ENCODE measurements at places on chromosomes 7 and 10.
A peak's percentile ranks its signal among the peaks of the same experiment; 100 is the strongest.

- no peak for DNase-seq
Observed at GRCh38 chr10:75304313-75304712, 68.6 kb upstream of the COMTD1 start.

DNA sequence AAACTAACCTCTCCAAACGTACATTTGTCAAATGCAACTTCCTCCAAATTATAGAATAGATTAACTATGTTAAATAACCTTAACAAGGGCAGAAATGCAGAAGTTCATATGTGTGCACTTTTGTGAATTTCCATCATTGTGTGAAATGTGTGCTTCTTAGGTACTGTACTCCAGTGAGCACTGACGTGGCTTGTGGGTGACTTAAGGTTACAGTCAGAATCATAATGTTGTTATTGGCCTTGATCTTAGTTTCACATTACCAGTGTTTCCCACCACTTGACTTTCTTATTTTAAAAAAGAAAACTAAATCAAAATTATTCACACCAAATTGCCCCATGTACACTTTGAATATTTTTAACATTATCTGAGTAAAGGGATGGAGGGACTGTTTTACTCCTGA is 155.1 kb upstream of the FZD8 start:
- no peak for DNase-seq

DNA sequence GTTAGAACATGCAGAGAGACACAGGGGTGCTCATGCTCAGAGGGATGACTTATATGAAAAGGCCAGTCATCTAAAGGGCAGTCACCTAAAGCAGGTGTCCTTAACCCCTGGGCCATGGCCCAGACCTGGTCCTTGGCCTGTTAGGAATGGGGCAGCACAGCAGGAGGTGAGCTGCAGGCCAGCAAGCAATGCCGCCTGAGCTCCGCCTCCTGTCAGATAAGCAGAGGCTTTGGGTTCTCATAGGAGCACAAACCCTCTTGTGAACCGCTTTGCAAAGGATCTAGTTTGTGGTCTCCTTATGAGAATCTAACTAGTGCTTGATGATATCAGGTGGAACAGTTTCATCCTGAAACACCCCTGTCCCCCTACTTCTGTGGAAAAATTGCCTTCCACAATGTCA is 14.5 kb downstream of the ANKRD7 start:
- no peak for DNase-seq

- DNase-seq = no peak
Observed at GRCh38 chr10:79020605-79021004, 48.2 kb upstream of the ZMIZ1 start.

DNA sequence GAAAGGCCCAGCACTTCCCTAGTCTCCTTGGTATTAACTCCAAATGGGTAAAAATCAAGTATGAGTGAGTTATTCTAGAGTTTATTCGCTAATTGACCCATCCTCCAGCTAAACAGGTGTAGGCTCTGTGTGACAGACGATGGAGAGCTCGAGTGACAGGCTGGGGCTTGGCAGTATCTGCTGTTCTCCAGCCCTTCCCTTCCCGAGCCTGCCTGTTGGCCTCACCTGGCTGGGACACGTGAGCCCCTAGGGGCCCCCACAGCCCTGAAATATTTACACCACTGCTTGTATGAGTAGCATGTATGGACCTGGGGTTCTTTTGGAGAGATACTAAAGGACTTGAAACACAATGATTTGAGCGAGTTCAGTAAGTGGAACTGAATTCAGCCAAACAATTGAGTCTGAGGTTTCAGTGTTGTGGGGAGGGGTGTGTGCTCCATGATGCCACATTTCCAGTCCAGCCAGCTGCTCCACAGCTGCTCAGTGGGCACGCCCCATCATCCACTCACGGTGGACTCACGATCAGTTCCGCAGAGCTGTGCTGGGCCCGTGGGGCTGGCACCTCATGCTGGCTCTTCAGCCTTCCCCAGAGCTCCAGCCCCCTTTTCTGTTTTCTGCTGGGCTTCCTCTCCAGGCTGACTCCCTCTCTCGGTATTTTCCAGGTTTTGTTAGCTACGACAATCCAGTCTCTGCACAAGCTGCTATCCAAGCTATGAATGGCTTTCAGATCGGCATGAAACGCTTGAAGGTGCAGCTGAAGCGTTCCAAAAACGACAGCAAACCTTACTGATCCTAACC is 283.0 kb downstream of the USP6NL start:
- peak; percentile 23 for DNase-seq

DNA sequence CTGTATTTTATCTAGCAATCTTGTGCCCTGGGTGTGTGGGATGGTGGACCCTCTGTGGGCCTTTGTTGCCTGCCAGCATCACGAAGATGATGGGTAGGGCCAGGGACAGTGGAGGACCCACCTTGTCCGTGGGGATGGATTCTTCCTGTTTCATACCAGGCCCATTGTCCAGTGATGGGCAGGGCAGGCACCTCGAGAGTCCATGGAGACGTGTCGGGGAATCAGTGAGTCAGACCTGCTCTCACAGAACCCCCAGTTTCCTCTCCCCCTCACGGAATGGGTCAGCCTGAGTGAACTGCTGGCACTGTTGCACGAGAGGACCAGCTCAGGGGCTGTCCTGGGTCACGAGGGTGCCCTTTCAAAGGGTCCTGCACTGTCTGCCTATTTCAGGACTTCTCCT is 401.2 kb downstream of the RPS24 start:
- no peak for DNase-seq

GRCh38 chr10:28983799-28984198 is 305.1 kb upstream of the LYZL1 start:
- DNase-seq = no peak

Measured in fibroblast of skin of scalp (primary cell).